Epithelial cell of proximal tubule (primary cell): ENCODE measurements at places on chromosomes 2 and 18.

DNA sequence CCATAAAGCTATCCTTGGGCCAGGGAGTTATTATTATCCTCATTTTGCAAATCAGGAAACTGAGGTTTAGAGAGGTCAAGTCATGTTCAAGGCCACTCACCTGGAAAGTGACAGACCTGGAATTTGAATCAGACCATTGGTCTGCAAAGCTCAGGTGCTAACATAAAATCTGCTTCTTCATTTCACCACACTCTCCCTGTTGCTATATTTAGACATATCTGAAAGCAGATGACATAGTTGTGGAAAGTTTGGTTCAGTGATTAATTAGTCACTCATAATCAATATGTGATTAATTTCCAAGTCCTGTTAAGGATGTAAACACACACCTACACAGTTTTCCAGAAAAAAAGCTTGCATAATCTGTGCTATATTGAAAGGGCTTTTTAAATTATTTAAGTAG, 57.4 kb downstream of the LINC00305 start:
- DNase-seq = no peak

- DNase-seq = no peak
Observed at GRCh38 chr18:42141439-42141838, 186.4 kb downstream of the PIK3C3 start.

- DNase-seq = no peak
Observed at GRCh38 chr18:3162181-3162580, 57.6 kb downstream of the MYOM1 start.

GRCh38 chr2:29841386-29842004, 79.9 kb downstream of the ALK start:
- no peak for DNase-seq

GRCh38 chr2:239147376-239147775, 253.4 kb downstream of the HDAC4 start:
- no peak for DNase-seq

DNA sequence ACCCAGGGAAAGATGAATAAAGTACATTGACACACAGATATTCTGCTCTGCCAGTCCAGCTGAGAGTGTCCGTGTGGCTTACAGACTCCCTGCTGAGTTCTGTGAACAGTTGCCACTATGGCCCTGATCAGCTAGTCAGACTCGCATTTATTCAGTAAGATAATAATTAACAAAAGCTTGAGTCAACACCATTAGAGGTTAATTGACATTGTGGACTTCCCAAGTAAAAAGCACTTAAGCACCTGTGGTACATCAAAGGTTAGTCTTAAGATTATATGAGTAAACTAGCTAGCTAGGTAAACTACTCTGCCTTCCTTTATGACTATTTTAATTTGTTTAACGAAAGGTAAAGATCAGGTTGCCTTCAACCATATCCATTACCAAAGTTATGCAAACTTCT, 33.7 kb downstream of the ANKRD30B start:
- DNase-seq = no peak

GRCh38 chr2:138101718-138102117, 137.4 kb downstream of the HNMT start:
- DNase-seq = no peak

GRCh38 chr18:76306685-76307292, 188.3 kb downstream of the ZNF516 start:
- no peak for DNase-seq

- DNase-seq = no peak
Observed at GRCh38 chr2:10412380-10412779, 35.7 kb downstream of the ODC1 start.

- no peak for DNase-seq
Observed at GRCh38 chr2:48954311-48954710, 198.8 kb upstream of the LHCGR start.
